ENCODE measurements at places on chromosomes 5 and 9.

- DNase-seq = no peak
Observed at GRCh38 chr5:167557359-167557758, 734.1 kb upstream of the WWC1 start.

DNA sequence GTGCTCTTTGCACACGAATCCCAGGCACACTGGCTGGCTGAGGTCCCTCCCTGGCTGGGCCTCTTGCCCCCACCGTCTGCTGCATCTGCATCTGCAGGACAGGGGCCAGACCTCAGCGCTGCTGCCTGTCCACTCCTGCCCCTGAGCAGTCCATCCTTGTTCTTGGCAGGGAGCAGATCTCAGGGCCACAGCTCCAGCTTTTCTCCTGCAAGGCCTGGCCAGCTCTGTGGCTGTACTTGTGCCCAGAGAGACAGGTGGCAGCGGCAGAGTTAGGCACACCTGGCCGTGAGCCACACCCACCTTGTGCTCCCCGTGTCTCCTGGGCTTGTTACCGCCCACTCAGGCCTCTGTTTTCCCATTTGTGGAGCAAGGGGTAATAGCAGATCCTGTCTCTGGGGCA is 13.9 kb downstream of the NEK6 start:
- DNase-seq = peak; percentile 57

GRCh38 chr5:159082474-159082873 is 17.2 kb downstream of the EBF1 start:
- DNase-seq = no peak

DNA sequence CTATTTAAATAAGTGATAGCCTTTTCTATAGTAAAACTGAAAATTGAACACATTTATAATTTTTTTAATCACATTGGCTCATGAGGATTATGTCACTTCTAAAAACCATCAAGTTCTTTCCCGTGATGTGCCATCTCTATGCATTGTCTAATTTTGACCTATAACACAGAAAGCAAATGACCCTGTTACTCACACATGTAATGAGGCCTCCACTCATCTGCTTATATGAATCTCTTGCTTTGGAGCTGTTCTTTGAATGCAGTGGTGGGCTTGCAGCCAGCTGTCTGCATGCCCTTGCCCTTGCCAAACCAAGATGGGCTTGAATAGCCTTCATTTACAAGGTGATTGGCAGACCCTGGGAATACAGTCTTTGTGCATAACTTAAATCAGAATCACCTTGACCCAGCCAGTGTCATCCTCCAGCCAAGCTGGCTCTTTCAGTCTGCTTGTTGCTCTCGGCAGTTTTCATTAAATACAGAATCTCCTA is 163.2 kb downstream of the TRIO start:
- DNase-seq = no peak

- DNase-seq = no peak
Observed at GRCh38 chr5:100641833-100642232, 106.7 kb downstream of the FAM174A start.

DNA sequence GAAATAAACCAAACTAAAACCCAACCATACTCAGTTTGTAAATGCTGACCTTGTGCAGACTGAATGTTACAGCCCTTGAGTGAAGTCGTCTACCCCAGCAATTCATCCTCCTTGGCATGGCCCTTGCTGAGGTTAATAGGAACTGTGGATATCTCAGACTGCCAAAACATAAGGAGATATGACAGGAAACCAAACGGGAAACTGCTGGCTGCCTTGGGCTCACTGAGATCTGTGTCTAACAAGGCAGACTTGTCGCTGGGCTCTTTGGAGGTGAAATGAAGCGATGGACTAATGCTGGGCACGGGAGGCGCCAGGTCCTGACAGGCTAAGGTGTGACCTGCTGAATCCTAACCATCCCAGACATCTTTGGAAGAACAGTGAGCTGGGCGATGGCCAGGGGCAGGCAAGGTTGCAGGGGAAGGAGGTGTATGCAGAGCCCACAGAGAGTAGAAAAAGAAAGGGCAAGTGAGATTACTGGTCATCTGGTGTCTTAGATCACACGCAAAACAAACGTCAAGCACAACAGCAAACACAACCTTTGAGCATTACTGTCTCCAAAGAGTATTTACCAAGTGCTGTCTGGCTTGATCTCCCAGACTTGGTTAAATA is 44.6 kb upstream of the ALDH1A1 start:
- DNase-seq = no peak

DNA sequence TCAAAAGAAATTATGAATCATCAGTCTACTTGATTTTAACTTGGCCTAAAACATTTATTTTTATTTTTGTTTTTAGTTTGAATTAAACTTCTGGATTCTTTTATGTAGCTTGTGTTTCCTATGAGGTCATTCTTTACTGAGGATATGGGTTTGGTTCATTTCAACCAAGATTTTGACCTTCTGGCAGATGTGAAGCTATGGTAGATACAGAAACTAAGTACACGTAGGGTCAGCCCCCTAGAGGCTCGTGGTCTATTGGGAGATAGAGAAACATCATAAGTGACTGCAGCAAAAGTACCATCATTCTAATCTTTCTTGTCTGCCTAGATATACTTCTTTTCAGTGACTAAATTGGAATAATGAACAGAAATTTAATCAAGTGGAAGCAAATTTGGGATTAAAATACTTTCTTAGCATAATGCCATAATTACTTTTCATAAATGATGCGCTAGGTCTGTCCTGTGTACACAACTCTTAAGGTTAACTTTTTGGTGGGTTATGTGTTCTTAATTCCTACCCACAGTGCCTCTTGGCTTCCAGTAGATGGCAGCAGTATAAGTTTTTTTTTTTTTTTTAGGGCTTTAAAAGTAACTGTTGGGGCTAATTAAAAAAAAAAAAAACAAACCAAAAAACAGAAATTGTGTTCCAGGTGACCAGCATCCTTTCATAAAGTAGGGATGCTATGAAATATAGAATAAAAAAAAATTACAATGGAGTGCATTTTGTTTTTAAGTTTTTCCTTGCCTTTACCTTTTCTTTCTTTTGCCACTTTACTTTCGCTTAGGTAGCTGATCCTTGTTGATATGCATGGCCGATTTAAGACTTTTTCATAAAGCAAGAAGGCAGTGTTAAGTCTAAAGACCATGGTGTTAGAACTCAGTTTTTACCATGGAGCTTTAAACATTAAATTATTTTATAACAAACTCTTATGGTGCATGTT is 49.9 kb downstream of the LRRTM2 start:
- no peak for DNase-seq

Data from mucosa of descending colon (tissue), 3 donors.